NCI-H774 (cell line): ENCODE measurements at places on chromosomes 1 and 21.

DNA sequence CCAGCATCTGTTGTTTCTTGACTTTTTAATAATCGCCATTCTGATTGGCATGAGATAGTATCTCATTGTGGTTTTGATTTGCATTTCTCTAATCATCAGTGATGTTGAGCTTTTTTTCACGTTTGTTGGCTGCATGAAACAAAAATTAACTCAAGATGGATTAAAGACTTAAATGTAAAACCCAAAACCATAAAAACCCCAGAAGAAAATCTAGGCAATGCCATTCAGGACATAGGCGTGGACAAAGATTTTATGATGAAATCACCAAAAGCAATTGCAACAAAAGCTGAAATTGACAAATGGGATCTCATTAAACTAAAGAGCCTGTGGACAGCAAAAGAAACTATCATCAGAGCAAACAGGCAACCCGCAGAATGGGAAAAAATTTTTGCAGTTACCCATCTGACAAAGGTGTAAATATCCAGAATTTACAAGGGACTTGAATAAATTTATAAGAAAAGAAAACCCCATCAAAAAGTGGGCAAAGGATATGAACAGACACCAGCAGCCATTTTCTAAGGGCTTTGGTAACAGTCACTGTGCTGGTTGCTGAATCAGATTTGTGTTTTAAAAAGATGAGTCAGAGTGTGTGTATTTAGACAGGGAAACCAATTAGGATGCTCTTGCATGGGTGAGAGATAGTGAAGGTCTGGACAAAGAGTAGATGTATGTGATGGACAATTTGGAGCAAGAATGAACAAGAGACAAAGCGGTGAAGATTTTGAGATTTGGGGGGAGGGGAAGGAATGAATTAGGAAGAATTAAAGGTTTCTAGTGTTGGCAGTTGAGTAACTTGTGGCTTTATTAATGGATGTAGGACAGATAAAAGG, 110.7 kb downstream of the RYR2 start:
- DNase-seq: no peak

GRCh38 chr1:176604461-176604860, 141.5 kb downstream of the PAPPA2 start:
- no peak for DNase-seq

GRCh38 chr1:55827350-55827749, 612.2 kb upstream of the USP24 start:
- no peak for DNase-seq

DNA sequence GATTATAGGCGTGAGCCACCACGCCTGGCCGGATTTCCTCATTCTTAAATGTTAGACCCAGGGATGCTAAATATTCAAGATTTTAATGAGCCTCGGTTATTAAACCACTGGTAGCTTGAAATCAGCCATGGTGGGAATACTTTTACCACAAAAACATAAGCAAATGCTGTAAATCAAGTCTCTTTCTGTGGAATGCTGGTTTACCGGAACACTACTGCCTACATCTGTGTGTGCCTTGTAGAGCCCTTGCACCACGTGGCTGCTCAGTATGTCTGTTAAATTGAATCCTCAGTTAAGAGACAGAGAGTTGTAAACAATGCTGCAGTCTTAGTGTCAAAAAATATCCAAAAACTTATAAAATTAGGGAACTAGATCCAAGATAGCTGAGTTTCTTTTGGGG, 26.8 kb upstream of the CNN3 start:
- no peak for DNase-seq

GRCh38 chr1:118881751-118882150, 106.4 kb downstream of the TBX15 start:
- no peak for DNase-seq

DNA sequence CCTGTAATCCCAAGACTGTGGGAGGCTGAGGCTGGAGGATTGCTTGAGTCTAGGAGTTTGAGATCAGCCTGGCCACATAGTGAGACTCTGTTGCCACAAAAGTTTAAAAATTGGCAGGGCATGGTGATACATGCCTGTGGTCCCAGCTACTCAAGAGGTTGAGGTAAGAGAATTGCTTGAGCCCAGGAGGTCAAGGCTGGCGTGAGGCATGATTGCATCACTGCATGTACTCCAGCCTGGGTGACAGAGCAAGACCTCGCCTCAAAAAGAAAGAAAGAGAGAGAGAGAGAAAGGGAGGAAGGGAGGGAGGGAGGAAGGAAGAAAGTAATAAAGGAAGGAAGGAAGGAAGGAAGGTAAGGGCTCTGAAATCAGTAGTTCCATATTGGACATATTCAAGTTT, 25.0 kb downstream of the GLUL start:
- DNase-seq: no peak

DNA sequence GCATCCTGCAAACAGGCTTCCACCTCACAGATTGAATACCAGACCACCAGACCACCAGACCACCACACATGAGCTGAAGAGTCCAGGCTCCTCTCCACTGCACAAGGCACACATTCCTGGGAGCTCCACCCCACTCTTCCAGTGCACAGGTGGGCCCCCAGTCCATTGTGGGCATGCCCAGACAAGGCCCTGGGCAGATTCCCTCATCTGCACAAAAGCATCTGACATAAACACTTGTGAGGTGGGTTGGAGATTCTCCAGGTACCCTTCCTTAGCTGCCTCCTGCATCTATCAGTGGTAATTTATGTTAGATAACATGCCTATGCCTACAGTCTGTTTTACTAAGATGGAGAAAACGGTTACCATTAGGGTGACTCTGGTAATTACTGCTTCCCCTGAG, 11.6 kb upstream of the CTBS start:
- DNase-seq: no peak

DNA sequence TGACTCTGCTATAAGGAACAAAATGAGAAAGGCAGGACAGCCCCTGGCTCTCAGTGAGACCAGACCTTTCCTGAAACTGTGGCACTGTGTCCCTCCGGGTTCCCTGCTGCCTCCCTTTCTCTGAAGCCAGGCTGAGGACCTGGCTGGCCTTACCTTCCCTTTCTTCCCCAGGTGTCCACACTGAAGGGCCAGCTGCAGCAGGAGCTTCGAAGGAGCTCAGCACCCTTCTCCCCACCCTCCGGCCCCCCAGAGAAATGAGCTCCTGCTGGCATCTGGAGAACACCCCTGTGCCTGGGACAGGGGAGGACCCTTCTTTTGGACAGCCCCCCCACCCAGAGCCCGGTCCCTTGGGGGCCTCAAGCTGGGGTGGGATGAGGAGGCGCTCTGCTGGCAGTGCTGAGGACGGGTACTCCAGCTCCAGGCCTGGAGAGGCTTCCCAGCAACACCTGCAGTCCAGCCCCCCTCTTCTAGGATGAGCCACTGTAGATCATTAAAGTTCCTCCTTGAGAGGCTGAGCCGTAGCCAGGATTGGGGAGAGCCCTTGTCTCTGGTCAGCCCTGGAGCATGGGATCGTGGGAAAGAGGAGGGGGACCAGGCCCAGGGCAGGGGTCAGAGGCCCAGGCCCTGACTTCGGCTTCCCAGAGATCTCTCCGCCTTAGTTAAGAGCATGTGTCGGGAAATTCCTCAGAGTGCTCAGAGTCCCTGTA, 8.1 kb downstream of the MFAP2 start:
- no peak for DNase-seq

- no peak for DNase-seq
Observed at GRCh38 chr1:44985747-44986359, 542 bp downstream of the EIF2B3 start.

GRCh38 chr1:47262787-47263413, 30.9 kb upstream of the TAL1 start:
- DNase-seq: peak; percentile 9

DNA sequence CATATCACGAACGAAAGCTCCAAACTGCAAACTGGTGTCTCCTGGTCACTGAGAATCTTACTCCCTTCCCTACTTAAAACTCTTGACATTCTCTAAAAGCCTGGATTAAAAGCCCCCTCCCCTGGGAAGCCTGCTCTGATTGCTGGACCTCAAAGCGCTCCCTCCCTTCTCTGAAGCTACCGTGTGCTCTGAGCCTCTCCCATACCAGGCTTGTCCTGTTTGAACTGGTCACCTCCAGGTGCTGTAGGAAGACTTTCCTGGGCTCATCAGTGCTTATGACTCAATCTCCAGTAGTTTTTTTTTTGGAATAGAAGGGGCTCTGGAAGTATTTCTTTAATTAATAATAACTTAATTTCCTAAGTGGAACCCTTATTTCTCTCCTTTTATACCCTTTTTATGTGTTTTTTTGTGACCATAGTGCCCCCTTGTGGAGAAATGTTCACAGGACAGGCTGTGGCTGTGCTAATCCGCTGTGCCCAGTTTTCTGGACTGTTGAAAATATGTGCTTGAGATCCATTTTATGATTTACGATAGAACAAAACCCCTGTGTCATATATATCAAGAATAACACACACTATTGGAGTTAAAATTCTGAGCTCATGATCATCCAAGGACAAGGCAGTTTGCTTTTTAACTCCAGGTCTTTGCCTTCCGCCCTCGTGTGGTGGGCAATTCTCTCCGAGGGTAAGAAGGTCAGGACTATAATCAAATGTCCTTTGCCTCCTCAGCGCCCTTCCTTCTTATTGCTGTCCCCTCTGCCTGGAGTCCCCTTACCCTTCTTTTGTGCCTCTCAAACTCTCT, 16.9 kb downstream of the MTARC1 start:
- DNase-seq: no peak

DNA sequence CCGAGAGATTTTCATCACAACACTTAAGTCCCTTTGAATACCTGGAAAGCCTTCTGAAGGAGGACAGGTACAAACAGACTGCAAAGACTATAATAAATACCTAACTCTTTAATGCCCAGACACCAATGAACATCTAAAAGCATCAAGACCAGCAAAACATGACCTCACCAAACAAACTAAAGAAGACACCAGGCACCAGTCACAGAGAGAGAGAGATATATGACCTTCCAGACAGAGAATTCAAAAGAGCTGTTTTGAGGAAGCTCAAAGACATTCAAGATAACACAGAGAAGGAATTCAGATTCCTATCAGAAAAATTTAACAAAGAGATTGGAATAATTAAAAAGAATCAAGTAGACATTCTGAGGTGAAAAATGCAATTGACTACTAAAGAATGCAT, 50.6 kb upstream of the ACADM start:
- no peak for DNase-seq

DNA sequence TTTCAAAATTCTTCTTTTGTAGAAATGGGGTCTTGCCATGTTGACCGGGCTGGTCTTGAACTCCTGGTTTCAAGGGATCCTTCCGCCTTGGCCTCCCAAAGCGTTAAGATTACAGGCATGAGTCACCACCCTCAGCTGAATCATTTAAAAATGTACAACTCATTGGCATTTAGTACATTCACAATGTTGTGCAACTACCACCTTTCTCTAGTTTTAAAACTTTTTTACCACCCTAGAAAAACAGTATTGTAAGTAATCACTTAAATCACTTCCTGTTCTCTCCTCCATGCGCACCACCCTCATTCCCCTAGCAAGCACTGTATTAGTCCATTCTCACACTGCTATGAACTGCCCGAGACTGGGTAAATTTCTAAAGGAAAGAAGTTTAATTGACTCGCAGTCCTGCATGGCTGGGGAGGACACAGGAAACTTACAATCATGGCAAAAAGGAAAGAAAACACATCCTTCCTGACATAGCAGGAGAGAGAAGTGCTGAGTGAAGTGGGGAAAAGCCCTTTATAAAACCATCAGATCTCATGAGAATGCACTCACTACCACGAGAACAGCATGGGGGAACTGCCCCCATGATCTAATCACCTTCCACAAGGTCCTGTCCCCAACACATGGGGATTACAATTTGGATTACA, 14.4 kb upstream of the THEM5 start:
- no peak for DNase-seq

DNA sequence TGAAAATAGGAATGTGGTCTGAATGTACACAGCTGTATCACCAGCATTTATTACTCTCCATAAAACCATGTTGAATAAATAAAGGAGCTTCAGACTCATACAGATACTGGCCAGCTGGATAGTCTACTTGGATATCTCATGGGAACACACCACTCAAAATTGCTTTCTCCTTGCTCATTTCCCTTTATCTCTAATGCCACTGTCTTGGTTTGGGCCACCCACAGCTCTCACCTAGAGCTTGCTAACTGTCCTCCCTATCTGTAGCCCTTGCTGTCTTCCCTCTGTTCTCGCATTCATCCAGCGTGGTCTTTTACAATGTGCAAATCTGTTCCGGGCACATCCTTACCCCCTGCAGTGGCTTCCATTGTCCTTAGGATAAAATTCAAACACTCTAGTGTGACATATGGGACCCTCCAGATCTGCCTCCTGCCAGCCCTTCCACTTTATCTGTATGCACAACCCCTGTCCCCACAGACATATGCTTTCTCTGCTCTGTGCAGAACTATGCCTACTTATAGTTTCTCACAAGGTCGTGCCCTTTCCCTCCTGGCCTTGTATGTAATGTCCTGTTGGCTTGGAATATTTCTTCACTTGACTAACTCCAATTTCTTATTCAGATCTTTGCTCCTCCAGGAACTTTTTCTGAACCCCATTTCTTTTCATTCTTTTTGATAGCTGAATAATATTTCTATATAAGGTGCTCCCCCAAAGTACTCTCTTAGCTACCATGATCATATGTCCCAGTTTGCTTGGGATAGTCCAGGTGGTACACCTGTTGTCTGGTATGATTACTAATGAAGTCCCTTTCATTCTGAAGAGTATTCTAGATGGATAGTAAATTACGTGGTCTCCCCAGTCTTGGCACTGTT, 2.9 kb downstream of the FLVCR1 start:
- no peak for DNase-seq

- DNase-seq: no peak
Observed at GRCh38 chr1:203999618-204000017, 73.3 kb upstream of the SOX13 start.

- DNase-seq: no peak
Observed at GRCh38 chr21:16330908-16331268, 601.1 kb downstream of the USP25 start.

DNA sequence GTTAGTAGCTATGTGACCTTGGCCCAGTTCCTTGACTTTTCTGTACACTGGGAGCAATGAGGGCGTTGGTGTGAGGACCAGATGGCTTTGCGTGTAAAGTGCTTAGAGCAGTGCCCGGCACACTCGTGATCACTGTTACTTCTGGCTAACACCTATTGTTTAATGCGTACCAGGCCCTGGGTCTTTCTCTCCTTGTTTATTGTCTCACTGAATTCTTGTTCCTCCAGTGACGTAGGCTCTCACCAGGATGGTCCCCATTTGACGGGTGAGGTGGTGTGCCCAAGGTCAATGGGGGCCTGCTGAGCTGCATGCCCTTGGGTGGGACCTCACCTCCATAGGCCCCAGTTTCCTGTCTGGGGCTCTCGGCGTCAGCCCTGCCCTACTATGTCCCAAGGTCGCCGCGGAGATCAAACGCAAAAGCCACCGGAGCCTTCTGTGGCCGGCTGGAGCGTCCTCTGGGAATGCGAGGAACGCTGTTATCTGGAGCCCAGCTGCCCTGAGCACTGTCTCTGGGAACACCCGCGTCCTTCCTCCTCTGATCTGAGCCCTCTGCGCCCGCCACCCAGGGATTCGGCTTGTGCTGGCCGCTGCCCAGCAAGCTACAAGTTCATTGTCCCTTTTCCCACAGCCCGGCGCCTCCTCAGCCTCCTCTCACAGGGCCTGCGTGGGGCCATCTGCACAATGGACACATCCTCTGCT, 28.9 kb downstream of the ALPL start:
- no peak for DNase-seq
